ENCODE measurements at places on chromosomes 1 and 21. TPM values are rescaled to one million over a fixed set of nuclear protein-coding genes. Genes with fewer than 3 reads are reported as not detected.

Gene PLA2G2A
- not detected for total RNA-seq

Gene HSD3B2
- total RNA-seq: not detected

Gene OR6K3
- total RNA-seq: not detected

Gene SPATA1
- total RNA-seq: 1.0 TPM

Gene SLC19A2
- total RNA-seq: 14.1 TPM

Gene STYXL2
- 99.7 TPM for total RNA-seq

Gene NMNAT2
- 0.52 TPM for total RNA-seq

Measured in skeletal muscle tissue (tissue), 5 donors.